Osteocyte (in vitro differentiated cells): ENCODE measurements at places on chromosomes 5 and 9. TPM values are rescaled to one million over a fixed set of nuclear protein-coding genes. Genes with fewer than 3 reads are reported as not detected.

The CSNK1A1 gene
- total RNA-seq, result 278 and 282 TPM in 2 replicates

The C9orf153 gene
- 0.40 TPM in 1 of 2 replicates, not detected in the other for total RNA-seq

The FREM1 gene
- 2.1 and 2.2 TPM in 2 replicates for total RNA-seq

The CCL28 gene
- total RNA-seq, result not detected in 2 replicates

The FGF18 gene
- 5.9 and 6.0 TPM in 2 replicates for total RNA-seq

The LVRN gene
- total RNA-seq, result 0.40 and 0.68 TPM in 2 replicates

The ANKRD18B gene
- 13.8 and 15.3 TPM in 2 replicates for total RNA-seq

The TTLL11 gene
- 6.0 and 7.9 TPM in 2 replicates for total RNA-seq

The POU5F2 gene
- 1.0 and 1.2 TPM in 2 replicates for total RNA-seq

- DNase-seq, result no peak
Observed at GRCh38 chr5:180233729-180234128, 24.7 kb upstream of the RASGEF1C start.

GRCh38 chr9:11946531-11946930, 746.7 kb upstream of the TYRP1 start:
- no peak for DNase-seq

DNA sequence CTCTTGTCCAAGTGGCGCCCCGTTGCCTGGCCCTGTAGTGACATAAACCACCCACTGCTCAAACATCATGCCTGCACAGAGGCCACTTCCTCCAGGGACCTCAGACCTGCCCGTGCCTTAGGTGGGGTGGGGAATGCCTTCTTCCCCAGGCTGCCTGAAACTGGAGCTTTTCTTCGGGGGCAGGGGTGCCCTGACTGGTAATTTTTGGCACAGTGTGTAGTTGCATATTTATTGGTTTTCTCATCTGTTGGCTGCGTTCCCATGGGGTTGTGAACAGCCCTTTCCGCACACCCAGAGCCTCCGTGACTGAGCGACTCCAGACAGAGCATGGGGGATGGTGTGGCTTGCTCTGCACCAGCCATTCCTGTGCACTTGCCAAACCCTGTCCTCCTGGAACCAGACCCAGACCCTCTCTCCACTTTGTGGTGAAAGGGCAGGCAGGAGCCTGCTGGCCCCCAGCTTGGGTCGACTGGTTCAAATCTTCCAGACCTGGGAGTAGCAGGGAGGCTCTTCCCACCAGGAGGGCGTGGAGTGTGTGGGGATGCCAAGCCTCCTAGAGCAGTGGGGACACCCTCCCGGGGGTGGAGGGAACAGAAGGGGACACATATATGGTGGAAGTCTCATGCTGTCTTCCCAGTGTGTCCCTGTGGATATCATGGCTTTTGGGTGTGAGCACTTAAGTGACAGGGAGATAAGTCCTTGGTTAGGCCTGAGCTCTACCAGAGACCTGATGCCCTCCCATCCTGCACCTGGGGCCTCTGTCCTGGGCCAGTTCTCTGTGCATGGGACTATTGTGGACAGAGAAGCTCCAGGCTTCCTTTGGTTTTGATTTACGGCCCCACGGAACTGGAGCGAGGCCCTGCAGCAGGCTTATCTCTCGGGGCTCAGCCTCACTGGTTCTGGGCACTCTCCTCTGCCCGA, 39.6 kb downstream of the WNK2 start:
- no peak for DNase-seq

GRCh38 chr5:177604116-177604521, 4.2 kb downstream of the B4GALT7 start:
- DNase-seq, result no peak

GRCh38 chr9:124392254-124392870, 22.9 kb downstream of the PSMB7 start:
- no peak for DNase-seq

- DNase-seq, result no peak
Observed at GRCh38 chr5:77095189-77095588, 8.1 kb upstream of the ZBED3 start.

GRCh38 chr9:37679649-37680402, 29.1 kb downstream of the FRMPD1 start:
- no peak for DNase-seq

- DNase-seq, result no peak
Observed at GRCh38 chr5:15388866-15389265, 111.1 kb upstream of the FBXL7 start.

DNA sequence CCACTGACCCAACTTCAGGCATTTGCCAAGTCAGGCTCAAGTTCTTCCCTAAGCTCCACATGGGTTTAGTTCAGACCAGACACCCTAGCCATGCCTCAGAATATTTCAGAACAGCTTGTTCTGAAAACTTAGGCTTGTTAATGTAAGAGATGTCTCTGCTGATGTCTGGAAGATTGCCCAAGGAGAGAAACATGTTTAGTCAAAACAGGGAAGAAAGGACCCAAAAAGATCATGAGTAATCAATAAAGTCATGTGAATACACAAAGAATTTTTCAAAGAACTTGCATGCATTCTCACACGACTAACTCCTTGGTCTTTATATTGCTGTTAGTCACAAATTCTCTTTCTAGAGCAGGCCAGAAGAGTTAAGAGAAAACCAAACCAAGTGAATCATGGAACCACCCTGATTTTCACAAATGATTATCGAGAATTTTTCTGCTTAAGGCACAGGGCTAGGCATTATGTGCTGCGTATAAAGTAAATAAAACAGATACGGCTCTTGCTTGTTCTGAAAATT, 158.1 kb upstream of the HMHB1 start:
- DNase-seq, result no peak

DNA sequence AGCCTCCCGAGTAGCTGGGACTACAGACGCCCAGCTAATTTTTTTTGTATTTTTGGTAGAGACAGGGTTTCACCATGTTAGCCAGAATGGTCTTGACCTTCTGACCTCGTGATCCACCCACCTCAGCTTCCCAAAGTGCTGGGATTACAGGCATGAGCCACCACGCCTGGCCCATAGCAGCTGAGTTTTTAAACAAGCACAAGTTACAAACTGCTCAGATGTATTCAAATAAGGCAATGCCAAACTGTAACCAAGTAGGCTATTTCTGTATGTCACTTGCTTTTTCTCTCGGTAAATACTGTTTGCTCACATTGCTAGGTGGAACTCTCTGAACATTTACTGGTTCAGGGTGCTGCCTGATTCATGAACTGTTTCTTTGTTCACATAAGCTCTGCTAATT, 799.3 kb upstream of the NUDT12 start:
- DNase-seq, result no peak

GRCh38 chr5:128228008-128228407, 144.4 kb downstream of the SLC12A2 start:
- no peak for DNase-seq

DNA sequence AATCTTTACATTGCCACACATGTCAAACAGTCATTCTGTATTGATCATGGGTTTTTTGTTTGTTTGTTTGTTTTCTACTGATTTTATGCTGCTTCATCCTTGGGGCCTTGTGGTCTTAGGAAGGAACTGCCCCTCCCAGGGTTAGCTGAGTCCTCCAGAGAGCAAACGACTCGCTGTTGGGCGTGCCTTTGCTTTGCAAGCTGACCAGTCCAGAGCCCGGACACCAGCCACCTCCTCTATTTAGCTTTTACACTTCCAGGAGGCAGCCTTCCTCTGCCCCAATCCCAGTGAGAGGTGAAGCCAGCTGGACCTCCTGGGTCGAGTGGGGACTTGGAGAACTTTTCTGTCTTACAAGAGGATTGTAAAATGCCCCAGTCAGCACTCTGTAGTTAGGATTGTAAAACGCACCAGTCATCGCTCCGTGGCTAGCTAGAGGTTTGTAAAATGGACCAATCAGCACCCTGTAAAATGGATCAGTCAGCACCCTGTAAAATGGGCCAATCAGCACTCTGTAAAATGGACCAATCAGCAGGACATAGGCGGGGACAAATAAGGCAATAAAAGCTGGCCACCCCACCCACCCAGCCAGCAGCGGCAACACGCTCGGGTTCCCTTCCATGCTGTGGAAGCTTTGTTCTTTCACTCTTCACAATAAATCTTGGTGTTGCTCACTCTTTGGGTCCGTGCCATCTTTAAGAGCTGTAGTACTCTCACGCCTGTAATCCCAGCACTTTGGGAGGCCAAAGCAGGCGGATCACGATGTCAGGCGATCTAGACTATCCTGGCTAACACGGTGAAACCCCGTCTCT, 154.4 kb downstream of the ERCC6L2 start:
- no peak for DNase-seq

- no peak for DNase-seq
Observed at GRCh38 chr9:21789541-21790037, 12.8 kb upstream of the MTAP start.

DNA sequence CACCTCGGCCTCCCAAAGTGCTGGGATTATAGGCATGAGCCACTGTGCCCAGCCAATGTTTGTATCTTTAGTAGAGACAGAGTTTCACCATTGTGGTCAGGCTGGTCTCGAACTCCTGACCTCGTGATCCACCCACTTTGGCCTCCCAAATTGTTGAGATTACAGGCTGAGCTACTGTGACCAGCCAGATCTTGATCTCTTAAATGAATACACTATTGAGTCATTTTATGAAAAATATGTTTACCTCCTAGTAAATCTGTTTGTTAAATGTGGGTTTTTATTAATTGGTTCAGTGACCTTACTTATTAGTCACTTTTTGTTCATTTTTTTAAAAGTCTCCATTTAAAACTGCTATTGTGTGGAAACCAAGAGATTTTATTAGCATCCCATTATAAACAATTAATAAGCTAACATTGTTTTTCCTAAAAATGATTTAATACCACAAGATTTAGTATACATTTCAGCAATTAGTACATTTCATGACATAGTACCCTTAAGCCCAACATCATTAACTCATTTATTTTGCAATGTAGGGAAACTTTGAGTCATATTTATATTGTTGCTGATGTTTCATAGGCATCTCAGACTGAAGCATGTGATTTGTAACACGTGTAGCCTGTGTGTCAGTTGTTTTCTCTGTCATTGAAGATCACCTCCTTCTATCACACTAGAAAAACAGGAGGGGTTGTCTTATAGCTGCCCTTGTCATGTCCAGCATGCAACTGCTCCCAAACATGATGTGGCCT, 261.2 kb downstream of the TAF11L14 start:
- no peak for DNase-seq

GRCh38 chr5:177162379-177162778, 28.8 kb downstream of the NSD1 start:
- DNase-seq, result no peak

- no peak for DNase-seq
Observed at GRCh38 chr5:84494453-84494852, 109.8 kb upstream of the EDIL3 start.

DNA sequence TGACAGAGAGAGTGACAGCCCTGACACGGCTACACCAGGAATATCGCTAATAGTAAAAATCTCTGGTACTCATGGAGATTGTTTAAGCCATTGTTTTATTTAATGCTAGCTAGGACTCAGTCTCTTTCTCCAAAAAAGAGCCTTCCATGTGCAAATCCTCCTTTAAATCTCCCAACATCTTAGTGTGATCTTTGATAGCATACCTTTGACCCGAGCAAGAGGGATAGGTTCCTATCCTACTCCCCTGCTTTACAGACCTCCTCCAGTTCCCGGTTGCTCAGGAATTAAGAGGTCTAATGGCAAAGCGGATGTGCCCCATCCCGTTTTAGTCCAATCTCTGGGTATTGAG, 663 bp upstream of the FRMD3 start:
- DNase-seq, result no peak

DNA sequence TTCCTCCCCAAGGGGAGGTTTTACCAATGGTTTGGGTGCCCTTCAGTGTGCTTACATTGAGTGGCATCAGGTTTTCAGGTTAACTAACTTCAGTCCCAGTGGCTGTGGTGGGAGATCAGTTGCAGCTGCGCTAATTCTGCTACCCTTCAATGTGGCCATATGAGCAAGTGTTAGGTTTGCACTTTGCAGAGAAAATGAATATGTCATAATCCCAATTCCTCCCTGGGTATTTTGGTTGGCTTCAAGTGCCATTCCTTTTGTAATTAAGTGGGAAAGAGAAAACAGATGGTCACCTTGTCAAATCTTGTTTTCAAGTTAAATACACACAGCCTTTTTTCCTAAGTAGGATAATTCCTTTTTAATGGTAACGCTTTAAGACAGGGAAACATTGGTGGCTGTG, 236.2 kb downstream of the TLE4 start:
- no peak for DNase-seq

DNA sequence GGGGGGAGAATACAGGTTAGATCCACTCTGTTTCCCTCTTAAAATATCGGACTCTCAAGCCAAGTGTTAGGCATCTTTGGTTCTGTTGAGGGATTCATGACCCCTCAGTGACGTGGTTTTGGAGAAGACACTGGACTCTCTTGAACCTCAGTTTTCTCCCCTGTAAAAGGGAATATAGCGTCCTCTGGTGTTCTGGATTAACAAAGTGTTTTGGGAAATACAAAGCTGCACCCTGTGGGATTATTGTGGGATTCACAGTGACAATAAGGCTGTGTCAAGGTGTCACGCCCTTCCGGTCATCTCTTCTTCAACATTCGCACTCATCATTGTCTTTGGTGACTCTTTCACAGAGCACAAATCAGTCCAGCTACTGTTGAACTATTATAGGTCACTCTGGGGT, 139.0 kb downstream of the IRX1 start:
- no peak for DNase-seq
